ENCODE measurements at places on chromosomes 12 and 14. TPM values are rescaled to one million over a fixed set of nuclear protein-coding genes. Genes with fewer than 3 reads are reported as not detected.

CNTN1 gene
- total RNA-seq = 64.7 TPM

CDKL1 gene
- 8.0 TPM for total RNA-seq

TEX22 gene
- total RNA-seq = 0.20 TPM

SLC25A21 gene
- total RNA-seq = 0.89 TPM

C12orf50 gene
- not detected for total RNA-seq

RDH12 gene
- total RNA-seq = 0.09 TPM

PFDN5 gene
- 495 TPM for total RNA-seq

SIX1 gene
- total RNA-seq = 9.3 TPM

KRT73 gene
- total RNA-seq = not detected

FSCB gene
- total RNA-seq = not detected

PLEKHD1 gene
- total RNA-seq = 0.02 TPM

DTX1 gene
- 0.34 TPM for total RNA-seq

MSI1 gene
- 1.3 TPM for total RNA-seq

CHGA gene
- 0.91 TPM for total RNA-seq

WNT1 gene
- not detected for total RNA-seq

CKAP4 gene
- 102 TPM for total RNA-seq

TBC1D30 gene
- total RNA-seq = 2.5 TPM

NPAS3 gene
- not detected for total RNA-seq

METTL25 gene
- 1.9 TPM for total RNA-seq

SERPINA9 gene
- 0.13 TPM for total RNA-seq

TBX3 gene
- 21.5 TPM for total RNA-seq

KERA gene
- not detected for total RNA-seq

ADCY4 gene
- not detected for total RNA-seq

KLRC3 gene
- not detected for total RNA-seq

TSPAN9 gene
- total RNA-seq = 21.4 TPM

HOXC12 gene
- total RNA-seq = not detected

FCF1 gene
- total RNA-seq = 58.9 TPM

PMEL gene
- 0.68 TPM for total RNA-seq

AMHR2 gene
- 0.92 TPM for total RNA-seq

IL22 gene
- total RNA-seq = not detected

KLHL33 gene
- total RNA-seq = not detected

NXPH4 gene
- total RNA-seq = 5.0 TPM

RAB5B gene
- total RNA-seq = 37.8 TPM

APOLD1 gene
- total RNA-seq = 0.19 TPM

PTPRR gene
- 0.27 TPM for total RNA-seq

AMDHD1 gene
- total RNA-seq = 2.4 TPM

TCTN2 gene
- total RNA-seq = 13.5 TPM

AMN gene
- 0.69 TPM for total RNA-seq

PSMA3 gene
- 212 TPM for total RNA-seq

ACOT6 gene
- not detected for total RNA-seq

MANSC4 gene
- total RNA-seq = not detected

SOAT2 gene
- total RNA-seq = 0.26 TPM

RFX4 gene
- total RNA-seq = not detected

ARID2 gene
- total RNA-seq = 8.9 TPM
